Activated naive CD4-positive, alpha-beta T cell (primary cell): ENCODE measurements at places on chromosomes 13 and 19.

DNA sequence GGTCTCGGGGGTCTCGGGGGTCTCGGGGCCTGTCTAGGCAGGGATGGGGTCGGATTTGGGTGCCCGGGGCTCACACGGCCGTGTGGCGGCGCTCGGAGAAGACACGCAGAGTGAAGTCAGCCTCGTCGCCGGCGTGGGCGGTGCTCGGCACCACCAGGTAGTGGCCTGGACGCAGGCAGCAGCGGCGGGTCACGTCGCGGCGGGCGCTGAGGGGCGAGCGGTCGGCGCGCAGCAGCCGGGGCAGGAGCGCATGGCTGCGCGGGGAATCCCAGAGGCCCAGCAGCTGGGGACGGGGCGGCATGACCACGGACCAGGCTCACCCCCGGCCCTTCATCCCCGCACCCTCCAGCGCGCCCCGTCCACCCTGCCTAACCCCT, 8.2 kb downstream of the CAPN12 start:
- peak; percentile 28 for DNase-seq

DNA sequence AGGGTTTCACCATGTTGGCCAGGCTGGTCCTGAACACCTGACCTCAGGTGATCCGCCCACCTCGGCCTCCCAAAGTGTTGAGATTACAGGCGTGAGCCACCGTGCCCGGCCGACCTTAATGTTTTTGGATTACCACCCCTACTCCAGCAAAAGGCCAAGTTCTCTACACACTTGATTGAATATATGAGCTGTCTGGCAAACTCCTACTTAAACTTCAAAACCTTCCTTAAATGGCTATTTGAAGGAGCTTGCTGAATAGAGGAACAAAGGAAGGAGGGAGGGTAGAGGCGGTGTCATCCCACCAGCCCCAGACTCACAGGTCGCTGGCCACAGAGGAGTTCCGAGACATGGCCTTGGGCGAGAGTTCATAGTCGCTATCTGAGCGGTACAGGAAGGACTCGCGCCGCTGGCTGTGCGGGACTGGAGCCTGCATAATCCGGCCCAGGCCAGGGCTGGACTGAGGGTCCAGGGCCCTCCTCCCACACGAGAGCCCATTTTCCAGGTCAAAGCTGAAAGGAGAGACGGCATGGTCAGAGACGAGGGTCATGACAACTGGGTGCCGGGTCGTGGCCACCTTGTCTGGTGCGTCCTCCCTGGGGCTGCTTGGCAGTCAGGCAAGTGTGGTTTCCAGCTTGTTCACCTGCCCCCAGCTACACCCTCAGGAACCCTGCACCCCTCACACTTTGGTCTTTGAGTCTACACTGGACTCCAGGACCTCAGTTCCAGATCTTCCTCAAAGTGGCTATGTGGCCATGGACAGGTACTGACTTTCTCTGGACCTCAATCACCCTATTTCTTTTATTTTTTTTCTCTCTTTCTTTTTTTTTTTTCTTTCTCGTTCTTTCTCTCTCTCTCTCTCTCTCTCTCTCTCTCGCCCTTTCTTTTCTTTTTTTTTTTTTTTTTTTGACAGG, 4.2 kb downstream of the PDE4C start:
- no peak for DNase-seq

- DNase-seq, result no peak
Measured at GRCh38 chr13:33206425-33206824, 79.1 kb downstream of the STARD13 start.

- no peak for DNase-seq
Measured at GRCh38 chr13:45016792-45017425, 27.6 kb downstream of the GPALPP1 start.

DNA sequence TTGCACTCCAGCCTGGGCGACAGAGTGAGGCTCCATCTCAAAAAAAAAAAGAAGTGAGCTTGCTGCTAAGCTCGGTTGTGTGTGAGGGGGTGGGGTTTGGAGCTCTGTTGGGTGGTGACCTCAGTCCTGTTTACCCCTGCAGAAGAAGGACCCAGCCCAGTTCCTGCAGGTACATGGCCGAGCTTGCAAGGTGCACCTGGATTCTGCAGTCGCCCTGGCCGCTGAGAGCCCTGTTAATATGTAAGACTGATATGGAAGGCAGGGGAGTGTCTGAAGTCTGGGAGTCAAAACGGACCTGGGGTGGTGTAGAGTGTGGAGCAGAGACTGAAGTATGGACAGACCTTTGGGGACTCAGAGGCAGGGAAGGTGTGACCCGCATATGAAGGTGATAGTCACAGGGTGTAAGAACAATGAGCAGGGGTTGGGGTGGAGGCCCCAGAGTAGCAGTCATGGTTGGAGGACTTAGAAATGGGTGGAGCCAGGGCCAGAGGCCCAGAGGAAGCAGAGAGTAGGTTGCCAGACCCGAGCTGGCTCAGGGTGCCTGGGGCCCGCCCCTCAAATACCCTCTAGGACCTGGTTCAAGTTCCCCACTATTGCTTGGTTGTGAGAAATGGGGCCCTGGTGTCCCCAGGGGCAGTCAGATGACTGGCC, 13.2 kb downstream of the CLASRP start:
- no peak for DNase-seq

- DNase-seq, result no peak
Measured at GRCh38 chr19:38888876-38889275, 10.5 kb downstream of the SIRT2 start.

DNA sequence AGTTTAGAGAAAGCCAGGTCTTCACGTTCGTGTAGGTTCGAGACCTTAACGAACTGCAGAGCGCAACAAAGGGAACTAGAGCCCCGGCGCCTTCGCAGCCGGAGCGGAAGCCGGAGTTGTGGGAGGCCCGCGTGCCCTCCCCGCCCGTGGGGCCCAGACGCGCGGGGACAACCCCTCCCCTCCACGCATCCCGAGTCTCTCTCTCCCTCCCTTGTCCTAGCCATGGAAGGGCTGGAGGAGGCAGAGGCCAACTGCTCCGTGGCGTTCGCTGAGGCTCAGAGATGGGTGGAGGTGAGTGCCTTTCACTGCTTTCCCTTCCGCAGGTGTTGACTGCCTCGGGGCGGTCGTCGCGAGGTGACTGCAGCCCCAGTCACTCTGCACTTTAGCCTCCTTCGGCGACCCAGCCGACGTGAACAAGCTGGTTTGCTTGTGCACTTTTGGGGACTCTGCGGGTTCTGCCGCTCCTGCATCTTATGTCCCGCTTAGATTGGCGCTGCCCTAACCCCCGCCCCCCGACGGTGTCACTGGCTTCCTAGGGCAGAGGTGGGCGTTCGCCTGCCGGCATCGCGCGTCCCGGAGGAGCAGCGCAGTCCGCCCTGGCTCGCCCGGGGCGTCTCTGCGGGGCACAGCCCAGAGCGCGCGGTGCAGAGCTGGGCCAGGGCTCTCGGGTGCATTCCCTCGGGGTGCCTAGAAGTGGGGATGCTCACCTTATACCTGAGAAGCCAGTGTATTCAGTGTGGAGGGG, 478 bp downstream of the LMO7 start:
- peak; percentile 22 for DNase-seq

DNA sequence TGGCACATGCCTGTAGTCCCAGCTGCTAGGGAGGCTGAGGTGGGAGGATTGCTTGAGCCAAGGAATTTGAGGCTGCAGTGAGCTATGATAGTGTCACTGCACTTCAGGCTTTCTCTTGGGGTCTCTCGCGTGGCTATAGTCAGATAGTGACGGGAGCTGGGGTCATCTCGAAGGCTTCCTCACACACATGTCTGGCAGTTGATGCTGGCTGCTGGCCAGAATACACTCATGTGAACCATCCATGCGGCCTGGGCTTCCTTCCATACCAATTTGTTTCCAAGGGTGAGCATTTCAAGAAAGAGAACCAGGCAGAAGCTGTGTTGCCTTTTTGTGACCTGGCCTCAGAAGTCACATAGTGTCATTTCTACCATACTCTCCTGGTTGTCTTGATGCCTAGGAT, 26.4 kb downstream of the LEUTX start:
- no peak for DNase-seq

DNA sequence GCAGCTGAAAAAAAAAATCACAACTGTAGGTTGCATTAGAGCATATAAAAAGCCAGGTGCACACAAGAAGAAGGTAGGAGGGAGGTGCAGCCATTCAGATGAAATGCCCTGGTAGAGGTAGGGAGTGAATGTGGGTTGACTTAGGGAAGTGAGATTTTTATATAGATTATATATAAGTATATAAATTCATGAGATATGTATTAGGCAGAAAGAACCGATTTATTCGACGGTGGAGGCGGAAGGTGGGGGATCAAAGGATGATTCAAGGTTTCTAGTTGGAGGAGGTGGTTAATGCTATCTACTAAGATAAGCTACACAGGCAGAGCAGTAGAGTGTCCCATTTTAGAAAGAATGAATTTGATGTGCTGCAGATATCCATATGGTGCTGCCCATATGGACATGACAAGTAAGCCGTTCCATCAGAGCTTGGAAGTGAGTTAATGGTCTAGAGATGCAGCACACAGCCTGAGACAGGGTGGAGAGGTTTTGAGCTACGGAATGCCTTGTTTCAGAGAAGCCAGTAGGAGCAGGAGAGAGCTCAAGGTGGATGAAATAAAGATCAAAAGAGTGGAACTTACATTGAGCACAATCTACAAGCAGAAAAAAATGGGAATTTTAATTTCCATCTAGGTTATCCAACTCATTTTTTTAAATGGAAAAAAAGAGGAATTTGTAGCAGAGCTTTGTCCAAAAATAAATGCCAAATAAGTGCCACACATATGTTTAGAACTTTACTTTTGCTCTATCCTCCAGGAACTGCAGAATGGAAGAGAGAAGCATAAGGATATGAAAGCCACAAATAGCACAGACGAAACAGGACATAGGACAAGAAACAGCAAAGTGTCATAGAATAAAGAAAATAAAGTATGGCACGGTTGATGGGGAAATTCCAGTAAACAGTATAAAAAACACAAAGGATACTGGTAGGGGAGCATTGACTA, 177.3 kb downstream of the PCDH9 start:
- DNase-seq, result no peak

DNA sequence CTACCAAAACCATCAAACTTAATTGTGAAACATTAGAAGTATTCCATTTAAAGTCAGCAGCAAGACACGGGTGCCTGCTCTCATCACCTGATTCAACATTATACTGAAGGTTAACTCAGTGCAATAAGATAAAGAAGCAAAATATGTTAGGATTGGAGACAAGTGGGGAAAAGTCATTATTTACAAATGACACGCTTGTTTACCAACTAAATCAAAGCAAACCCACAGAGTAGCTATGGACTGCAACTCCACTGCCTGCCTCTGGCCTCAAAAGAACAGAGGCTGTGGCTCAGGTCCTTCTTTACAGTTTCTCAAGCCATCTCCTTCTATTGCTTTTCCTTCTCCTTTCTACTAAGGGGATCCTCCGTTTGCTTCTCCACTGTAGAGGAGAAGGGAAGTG, 21.0 kb upstream of the ATP12A start:
- DNase-seq, result no peak

DNA sequence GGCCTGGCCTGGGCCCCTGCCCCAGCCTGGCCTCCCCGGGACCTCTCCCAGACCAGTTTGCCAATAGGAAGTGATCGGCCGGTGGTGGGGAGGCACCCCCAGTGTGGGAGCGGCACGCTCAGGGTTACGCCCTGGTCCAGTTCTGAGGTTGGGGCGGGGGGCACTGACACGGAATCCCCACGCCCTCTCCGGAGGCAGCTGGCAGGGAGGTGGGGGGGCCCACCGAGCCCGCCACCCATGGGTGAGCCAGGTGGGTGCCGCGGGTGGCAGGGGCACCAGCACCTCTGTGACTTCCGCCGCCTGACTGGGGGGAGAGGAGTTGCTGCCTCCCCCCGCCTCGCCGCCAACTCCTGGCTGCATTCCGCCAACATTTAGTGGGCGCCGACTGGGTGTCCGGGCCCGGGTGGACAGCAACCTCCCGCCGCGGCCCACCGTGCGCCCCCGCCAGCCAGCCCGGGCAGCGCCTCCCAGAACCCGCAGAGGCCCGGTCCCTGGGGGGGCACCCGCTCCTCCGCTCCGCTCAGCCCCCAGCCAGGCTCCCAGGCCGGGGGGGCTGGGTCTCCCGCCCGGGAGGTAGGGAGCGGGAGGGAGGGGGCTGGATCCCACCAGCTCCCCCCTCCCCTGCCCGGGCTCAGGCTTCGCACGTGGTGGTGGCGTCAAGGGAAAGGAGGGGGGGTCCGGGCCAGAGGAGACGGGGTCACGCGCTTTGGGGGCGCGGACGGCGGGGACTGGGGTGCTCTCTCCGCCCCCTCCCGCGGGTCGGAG, 2.0 kb downstream of the ZBTB7A start:
- no peak for DNase-seq

DNA sequence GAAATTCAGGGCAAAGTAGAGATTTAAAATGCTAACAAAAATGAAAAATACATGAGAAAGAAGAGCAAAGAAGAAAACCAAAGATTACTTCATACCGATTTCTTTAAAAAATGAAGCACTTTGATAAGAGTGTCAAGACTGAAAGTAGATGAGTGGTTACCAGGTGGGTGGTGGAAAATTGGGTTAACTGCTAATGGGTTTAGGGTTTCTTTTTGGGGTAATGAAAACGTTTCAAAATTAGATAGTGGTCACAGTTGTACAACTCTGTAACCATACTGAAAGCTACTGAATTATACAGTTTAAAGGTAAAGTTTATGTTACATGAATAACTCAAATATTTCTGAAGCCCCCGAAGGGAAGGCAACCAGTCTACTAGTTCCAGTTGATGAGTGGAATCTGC, 179.4 kb downstream of the NDFIP2 start:
- no peak for DNase-seq

GRCh38 chr13:91804724-91805123, 406.3 kb downstream of the GPC5 start:
- no peak for DNase-seq

DNA sequence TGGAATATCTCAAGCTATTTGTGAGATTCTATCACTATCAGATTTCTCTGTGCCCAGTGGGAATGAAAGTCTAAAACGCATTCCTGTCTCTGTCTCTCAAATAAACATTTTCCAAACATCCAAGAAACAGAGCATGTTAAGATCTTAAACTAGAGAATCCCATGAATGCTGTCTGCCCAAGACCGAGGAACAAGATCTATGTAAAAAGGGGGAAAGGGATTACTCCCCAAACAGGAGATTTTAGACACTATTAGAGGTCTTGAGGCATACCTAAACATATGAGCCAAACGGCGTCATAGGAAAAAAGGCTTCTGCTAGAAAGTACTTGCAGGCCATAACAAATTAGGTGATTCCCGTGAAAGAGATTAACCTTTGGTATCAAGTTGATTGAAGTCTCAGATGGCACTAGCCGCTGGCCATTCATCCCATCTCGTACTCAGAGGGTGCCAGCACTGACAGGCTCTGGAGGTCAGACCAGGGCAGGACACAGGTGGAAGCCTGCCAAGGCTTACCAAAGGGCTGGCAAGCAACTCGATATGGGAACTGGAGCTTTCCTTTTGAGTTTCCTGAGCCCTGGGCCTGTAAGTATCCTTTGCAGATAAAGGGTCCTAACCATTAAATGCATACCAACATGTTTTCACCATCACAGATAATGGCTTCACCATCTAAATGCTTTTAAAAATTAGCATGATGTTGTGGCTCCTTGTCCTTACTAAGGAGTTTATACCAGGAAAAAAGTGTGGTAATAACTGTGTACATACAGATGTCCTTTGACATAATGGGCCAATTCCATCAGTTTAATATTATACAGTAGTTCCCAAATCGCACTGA, 225.2 kb downstream of the FOXO1 start:
- no peak for DNase-seq

DNA sequence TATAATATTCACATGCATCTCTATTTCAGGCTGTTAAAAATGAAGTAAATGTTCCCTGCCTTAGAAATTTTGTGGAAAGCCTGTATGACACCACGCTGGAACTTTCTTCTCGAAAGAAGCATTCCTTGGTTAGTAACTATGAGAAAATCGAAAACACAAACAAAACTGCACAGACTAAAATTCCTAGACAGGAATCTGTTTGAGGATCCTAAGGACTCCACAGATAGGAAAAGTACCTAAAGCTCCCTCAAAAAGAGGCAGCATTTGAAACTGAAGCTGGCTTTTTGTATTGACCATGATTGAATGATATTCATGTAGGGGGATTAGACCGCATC, 103.4 kb downstream of the FRY start:
- DNase-seq, result no peak
